ENCODE measurements at places on chromosomes 16 and 17. TPM values are rescaled to one million over a fixed set of nuclear protein-coding genes. Genes with fewer than 3 reads are reported as not detected.

DNA sequence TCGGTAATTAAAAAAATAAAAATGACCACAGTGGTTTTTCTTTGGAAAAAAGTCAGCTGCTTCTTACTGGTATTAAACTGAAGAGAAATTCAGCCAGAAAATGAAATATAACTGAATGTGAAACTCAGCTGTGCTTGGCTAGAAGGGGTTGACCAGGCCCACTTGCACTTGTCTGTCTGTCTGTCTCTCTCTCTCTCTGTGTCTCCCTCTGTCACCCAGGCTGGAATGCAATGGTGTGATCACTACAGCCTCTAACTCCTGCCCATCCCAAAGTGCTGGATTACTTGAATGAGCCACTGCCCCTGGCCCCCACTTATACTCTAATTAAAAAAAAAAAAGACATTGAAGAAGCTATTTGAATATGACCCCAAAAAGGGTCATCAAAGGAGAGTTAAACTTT lies 17.3 kb upstream of the AKAP1 start:
- DNase-seq: no peak

DNA sequence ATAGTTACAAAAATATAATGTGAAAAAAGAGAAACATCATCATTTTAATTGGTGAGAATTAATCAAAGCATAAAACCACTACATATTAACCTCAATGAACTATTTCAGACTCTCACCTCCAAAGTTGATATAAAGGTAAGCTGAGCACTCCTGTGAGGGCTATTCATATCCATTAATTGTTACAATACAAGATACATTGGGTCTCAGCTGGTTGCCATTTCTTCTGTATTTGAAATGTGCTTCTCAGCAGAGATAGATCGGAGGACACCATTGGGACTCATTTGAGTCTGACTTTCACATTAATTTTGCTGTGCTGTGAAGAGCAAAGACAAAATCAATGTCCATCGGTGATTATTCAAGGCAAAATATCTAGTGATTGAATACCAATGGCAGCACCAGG lies 459.5 kb upstream of the GOT2 start:
- no peak for DNase-seq

DNA sequence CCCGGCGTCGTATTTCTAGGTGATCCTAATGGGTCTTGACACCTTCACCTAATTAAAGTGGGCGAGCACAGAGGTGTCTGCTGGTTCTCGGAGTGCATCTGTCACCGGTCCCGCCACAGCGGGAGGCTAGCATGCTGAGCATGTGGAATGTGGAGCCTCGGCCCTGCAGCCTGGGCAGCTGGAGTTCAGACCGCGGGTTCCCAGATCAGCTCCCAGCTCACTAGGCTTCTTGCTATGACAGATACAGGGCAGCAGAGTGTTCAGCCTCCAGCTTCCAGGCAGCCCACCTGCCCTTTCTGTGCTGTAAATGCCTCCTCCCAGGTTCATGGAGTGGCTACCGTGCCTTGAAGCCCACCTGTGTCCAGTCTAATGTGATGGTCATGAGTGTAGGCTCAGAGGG lies 166.7 kb downstream of the CPPED1 start:
- DNase-seq: no peak

DNA sequence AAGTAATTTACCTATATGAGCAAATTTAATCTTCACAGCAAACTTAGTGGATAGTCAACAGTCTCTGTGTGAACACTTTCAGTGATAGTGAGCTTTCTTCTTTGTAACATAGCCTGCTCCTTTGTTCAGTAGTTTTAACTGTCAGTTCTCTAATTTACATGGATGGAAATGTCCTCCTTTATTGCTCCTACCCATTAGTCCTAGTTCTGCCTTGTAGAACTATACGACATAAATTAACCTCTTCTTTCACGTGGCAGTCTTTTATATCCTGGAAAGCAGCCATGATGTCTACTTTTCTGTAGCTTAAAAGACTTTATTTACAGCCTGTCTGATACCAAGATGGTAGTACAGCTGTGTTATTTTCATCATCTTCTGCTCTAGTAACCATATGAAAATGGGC lies 143.6 kb downstream of the TANC2 start:
- no peak for DNase-seq

- DNase-seq: no peak
These were observed 304.4 kb downstream of the FOXL1 start for GRCh38 chr16:86882586-86883280.

DNA sequence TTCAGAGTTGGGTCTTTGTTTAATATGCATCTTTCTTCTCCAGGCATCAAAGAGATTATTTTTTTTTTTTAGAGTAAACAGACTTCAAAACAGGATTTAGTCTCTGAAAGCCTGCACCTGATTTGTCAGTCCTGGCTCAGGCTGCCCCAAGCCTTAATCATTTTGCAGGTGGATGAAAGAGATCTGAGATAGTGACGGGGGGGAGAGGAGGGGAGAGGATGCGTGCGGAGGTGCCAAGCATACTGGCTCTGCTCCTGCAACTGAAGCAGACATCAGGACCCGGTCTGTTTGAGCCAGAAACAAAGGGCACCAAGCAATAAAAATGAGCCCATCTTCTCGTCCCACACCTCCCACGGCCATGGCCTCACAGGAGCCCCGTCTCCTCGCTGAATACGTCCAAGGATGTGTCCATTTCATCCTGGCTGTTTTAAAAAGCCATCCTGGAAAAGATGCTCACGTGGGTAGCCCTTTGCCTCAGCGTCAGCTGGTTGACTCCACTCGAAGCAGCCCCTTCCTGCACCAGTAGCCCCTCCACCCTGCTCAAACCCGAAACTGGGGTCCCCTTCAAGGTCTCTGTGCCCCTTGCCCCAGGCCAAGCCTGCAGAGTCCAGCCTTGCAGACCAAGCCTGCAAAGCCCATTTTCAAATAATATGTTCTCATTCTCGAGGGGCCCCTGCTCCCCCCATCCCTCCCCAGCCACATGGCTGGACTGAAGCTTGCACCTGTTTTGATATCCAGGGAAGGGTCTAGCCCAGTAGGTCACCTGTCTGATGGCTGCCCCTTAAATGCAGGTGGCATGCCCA lies 84.8 kb upstream of the TNRC6C start:
- DNase-seq: no peak

GRCh38 chr16:5789033-5789432 lies 691.4 kb upstream of the EEF2KMT start:
- no peak for DNase-seq

GRCh38 chr16:57245472-57246113 lies 534 bp downstream of the ARL2BP start:
- DNase-seq: peak; percentile 14

The TERF2IP gene
- 50.2 TPM for total RNA-seq

The HNF1B gene
- total RNA-seq: not detected

The RNF222 gene
- total RNA-seq: not detected

- DNase-seq: no peak
These were observed 30.8 kb downstream of the BEAN1 start for GRCh38 chr16:66457888-66458287.

The RAC3 gene
- total RNA-seq: 75.0 TPM

The KRT39 gene
- not detected for total RNA-seq

The UNC45B gene
- not detected for total RNA-seq

The KRT33A gene
- not detected for total RNA-seq

DNA sequence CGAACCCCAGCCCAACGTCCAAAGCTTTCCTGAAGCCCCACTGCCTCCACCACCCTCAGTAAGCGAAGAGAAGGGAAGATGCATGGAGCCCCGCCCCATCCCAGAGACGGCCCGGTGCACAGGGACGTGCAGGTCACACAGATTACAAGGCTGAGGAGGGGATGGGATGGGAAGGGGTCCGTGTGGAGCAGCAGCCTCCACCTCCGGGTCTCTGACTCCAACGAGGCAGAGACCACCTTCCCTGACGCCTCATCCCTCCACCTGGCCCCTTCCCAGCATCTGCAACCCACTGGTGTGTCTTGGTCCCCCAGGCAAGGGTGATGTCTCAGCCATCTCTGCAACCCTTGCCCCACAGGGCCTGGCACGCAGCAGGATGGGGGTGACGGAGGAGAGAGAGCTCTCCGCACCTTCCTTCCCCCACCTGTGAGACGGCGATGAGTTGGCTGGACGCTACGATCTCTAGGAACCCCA lies 58.5 kb downstream of the TBC1D16 start:
- DNase-seq: no peak

The ADCY7 gene
- 6.9 TPM for total RNA-seq

DNA sequence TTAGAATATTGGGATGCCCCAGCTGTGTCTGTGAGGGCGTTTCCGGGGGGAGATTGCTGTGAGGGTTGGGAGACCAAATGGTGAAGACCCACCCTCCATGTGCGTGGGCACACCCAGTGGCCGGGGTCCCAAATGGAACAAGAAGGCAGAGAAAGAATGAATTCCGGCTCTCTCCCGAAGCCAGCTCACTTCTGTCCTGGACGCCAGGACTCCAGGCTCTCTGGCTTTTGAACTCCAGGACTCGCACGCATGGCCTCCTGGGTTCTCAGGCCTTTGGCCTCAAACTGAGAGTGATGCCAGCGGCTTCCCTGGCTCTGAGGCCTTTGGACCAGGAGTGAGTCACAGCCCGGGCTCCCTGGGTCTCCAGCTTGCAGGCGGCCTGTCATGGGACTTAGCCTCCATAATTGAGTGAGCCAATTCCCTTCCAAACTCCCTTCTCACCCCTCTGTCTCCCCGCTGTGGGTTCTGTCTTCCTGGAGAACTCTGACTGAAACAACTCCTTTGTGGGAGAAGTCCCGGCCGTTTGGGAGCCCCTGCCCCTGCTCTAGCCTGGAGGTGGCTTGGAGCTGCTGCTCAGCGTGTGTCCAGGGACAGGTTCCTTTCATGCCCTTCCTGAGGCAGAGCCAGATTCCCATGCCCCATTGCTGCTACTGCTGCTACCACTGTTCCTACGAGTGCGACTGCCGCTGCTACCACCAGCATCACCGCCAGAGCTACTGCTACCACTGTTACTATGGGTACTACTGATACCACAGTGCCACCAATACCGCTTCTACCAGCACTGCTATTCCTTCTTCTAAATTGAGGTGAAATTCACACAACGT lies 49.8 kb upstream of the CBX4 start:
- DNase-seq: no peak

The TTC19 gene
- 40.3 TPM for total RNA-seq

DNA sequence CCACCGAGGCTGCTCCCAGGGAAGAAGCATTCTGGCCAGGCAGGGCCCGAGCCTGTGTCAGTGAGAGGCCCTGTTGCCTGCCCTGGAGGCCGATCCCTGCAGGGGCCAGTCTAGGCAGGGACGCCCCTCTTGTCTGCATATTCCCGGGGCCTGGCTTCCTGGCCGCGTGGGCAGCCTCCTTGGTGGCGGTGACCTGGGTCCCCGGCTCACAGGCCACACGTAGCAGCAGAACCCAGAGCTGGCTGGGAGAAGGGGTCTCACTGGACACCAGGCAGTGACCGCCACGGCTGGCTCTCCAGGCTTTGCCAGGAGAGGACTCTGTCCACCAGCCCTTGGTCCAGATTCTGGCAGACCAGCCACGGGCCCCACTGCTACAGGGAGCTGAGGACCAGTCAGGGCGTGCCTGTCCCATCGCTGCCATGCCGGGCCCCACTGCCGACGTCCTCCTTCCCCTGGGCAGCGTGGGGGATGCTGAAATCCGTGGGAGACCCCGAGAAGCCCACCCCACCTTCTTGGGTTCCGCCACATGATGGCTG lies 3.7 kb upstream of the CACNA1H start:
- DNase-seq: no peak

The CD300E gene
- total RNA-seq: not detected

DNA sequence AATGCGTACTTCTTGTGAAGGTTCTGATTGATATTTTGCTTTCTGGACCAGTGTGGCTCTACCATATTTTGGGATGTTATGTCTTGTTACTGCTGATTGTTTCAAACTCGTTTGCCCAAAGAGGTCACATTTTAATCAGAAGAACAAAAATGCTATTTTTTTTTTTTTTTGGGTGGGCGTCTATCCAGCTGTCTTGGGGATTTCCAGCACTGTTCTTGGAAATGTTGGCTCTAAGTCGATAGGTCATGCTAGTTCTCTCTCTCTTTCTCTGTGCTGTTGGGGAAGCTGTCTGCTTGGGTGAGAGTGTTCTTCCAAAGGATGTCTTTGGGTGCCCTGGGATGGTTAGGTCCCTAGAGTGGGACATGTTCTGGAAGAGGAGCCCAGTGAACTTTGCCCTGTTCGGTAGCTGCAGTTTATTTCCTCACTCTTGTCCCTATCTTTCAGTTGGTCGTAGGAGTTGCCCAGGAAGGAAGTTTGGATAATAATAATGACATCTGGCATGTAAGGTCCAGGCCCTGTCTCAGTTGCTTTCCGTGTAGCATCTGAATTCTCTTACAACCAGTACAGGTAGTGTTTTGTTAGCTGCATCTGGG lies 2.9 kb downstream of the IRF8 start:
- no peak for DNase-seq

The GABARAP gene
- total RNA-seq: 479 TPM

GRCh38 chr16:50902457-50902856 lies 160.6 kb downstream of the CYLD start:
- no peak for DNase-seq

- no peak for DNase-seq
These were observed 2.8 kb downstream of the XYLT2 start for GRCh38 chr17:50348522-50349242.

DNA sequence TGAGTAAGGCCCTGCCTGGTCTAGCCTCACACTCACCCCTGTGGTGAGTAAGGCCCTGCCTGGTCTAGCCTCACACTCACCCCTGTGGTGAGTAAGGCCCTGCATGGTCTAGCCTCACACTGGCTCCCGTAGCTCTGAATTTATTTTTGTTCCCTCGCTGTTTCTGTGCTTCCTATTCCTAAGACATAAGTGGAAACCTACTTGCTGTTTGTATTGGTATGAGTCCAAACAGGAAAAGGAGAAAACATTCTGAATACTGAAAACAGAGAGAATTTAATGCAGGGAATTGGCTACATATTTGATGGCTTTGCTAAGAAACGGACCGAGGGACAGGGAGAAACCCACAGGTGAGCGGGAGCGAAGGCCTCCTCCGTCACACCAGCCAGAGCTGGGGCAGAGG lies 267.8 kb downstream of the FOXL1 start:
- DNase-seq: no peak

GRCh38 chr17:74201948-74202347 lies 1.5 kb upstream of the RPL38 start:
- DNase-seq: no peak

DNA sequence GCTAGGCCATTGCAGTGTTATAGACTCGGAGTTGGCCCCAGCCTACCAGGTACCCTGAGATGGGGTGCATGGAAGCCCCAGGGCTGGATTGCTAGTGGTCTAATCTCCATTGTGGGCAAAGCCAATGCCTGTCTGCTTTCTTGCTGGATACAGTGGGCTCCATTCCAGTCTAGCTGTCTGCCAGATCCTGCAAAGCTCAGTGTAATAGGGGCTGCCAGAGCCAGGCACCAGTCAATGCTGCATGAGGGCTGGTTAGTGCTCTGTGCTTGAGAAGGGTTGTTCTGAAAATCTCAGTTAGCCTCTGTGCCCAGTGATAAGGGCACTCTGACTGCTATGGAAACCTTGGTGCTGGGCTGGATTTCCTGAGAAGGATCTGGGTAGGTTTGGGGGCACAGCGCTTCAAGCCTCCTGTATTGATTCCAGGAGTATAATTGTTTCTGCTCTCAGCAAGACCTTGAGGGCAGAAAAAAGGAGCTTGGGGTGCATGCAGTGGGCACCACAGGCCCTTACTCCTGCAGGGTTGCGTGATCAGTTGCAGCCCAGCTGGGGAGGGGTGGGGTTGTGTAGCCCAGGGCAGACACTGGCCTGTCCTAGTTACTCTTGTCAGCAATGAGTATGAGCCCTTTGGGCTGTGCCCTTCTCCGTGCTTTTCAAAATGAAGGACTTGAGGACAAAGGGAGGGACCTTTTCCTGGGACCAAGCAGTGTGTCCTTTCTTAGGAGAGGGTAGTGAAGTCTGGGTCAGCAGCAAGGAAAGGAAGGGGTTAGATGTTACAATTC lies 19.0 kb downstream of the SMPD3 start:
- DNase-seq: no peak

The HEATR9 gene
- total RNA-seq: not detected
